ENCODE measurements at places on chromosomes 7 and 10.

- DNase-seq = peak; percentile 58
Observed at GRCh38 chr7:137091396-137091795, 222.9 kb downstream of the CHRM2 start.

DNA sequence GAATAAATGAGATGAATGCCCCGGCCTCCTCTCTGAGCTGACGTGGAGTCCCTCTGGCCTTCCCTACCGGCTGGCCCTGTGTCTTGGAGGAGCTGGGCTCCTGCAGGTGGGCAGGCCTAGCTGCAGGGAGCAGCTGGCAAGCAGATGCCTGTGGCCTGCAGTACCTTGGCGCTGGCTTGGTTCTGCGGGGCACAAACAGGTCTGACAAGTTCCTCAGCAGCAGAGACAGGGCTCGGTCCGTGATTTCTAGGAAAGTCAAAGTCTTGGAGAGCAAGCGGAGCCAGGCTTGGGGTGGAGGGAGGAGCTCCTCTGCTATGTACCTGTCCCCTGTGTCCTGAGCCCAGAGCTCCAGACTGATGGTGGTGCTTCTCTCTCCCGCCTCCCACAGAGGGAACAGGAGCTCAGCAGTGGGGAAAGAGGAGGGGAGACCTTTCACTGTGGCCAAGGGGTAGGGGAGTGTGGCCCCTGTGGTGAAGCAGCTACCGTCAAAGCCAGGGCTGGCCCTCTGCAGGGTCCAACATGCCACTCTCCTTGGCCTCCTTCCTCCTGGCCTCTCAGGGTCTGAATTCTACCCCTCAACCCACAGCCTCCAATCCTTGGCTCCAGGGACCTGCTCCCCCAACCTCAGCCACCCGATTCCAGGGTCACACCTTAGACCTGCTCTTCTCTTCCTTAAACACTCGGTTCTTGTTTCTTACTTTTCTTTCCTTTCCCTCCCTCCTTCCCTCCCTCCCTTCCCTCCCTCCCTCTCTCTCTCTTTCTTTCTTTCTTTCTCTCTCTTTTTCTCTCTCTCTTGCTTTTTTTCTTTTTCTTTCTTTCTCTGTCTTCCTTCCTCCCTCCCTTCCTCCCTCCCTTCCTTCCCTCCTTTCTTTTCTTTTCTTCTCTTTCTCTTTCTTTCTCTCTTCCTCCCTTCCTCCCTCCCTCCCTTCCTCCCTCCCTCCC lies 20.1 kb downstream of the MYL10 start:
- DNase-seq = no peak

GRCh38 chr10:19811540-19811939 lies 4.7 kb upstream of the PLXDC2 start:
- no peak for DNase-seq

DNA sequence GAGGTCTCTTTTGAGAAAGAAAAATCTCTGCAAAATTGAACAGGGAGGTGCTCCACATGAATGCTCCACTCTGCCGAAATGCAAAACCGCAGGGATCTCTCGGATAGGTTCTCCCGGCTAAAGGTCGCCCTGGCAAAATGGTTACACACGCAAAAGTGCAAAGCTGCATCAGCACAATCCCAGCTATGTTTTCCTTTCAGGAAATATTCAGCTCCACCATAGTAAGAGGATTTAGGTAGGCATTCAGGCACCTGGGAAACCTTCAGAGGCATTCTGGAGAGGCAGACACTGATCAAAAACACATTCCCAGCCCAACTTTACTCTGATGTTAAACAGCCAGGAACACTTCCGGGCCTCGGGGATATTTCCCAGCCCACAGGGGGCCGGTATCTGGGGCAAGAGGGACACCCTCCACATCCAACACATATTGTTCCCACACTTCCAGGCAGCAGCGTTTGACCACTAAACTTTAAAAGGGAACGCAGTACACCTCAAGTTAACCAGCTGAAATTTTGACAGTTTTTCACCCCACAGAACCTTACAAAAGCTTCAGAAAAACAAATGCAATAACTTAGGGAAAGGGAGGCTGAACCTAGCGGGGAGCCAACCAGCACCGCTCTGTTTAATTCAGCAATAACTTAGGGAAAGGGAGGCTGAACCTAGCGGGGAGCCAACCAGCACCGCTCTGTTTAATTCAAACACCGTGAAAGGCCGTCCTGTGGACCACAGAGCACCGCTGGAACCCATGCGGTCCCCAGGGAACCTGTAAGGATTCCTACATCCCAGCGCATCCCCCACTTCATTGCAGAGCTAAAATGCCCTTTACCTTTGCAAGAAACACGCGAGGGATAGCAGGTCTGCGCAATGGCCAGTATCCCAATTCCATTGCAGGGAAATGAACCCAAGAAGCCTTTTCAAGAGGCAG lies 45.9 kb downstream of the TNS3 start:
- DNase-seq = no peak

- no peak for DNase-seq
Observed at GRCh38 chr10:98453729-98454128, 7.0 kb upstream of the HPS1 start.

All from NCI-H1092 treated with DMSO at 0.1 percent for 48 hours (cell line).